Fibroblast of the aortic adventitia (primary cell): ENCODE measurements at places on chromosomes 5 and 9.

DNA sequence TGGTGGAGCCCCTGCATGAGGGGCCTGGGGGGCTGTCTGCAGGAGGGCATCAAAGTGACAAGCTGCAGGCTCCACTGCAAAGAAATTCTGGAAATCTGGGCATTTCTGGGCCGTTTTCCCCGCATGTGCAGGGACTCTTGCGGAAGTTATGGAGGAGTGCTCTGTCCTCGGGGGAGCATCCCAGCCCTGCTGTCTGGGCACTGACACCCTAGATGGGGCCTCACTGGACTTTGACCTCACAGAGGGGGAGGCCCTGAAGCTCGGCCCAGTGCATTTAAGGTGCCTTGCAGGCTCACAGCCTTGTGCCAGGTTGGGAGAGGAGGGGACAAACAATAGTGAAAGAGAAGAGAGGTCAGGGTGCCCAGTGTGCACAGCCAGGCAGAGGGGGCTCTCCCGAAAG, 35.4 kb downstream of the LHX3 start:
- DNase-seq, result no peak

DNA sequence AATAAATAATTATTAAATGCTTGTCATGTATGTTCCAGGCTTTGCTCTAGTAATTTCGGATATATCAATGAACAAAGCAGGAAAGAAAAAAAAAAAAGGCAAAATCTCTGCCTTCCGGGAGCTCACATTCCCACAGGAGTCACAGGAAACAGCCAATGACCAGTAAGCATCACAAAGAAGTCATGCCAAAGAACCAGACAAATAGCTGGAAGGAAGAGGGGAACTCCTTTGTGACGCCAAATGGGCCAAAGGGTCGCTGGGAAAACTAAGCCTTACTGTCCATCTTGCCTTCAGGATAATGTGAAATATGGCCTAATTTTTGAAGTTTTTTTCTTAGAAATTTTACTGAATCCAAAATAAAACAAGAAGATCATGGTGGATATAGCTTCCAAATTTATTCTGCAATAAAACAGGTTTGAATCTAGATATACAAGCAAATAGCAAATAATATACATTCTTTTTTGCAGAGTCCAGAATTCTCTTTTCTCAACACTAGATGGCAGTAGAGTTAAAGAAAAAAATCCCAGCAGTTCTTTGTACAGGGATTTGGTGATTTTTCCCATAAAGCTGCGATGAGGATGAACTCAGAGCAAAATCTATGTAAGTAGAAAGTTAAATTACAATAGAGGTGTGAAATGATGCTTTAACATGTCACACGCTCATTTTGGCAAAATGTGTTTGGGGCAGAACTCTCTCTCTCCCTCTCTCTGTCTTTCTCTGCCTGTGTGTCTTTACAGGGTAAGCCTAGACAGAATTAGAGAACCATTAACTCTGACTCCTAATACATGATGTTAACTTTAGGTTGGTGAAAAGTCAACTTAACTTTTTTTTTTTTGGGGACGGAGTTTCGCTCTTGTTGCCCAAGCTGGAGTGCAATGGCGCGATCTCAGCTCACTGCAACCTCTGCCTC, 60.0 kb upstream of the TUT7 start:
- peak; percentile 71 for DNase-seq

- DNase-seq, result peak; percentile 28
Measured at GRCh38 chr5:38468978-38469706, 87.3 kb downstream of the LIFR start.

GRCh38 chr9:134854541-134854981, 26.0 kb upstream of the FCN2 start:
- DNase-seq, result no peak

- no peak for DNase-seq
Measured at GRCh38 chr5:36919650-36920049, 43.1 kb downstream of the NIPBL start.

- no peak for DNase-seq
Measured at GRCh38 chr5:14234204-14234603, 91.1 kb downstream of the TRIO start.

DNA sequence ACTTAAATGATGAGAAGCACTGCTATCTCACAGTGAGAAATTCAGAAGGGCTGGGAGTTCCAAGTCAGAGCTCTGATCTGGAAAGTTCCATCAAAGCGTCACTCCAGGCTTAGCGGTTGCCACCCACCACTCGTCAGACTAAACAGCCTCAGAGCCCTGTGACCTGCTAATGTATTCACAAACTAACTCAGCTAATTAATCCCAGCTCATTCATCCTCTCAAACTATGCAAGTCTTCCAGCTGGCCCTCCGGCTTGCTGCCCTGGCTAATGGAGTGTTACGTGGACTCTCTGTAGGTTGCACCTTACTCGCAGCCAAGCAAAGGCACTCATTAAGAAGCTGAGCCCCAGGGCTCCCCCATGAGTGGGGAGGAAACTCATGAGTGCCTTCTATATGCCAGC, 82.2 kb upstream of the GABRP start:
- no peak for DNase-seq
